ENCODE measurements at places on chromosomes 3 and 15.

DNA sequence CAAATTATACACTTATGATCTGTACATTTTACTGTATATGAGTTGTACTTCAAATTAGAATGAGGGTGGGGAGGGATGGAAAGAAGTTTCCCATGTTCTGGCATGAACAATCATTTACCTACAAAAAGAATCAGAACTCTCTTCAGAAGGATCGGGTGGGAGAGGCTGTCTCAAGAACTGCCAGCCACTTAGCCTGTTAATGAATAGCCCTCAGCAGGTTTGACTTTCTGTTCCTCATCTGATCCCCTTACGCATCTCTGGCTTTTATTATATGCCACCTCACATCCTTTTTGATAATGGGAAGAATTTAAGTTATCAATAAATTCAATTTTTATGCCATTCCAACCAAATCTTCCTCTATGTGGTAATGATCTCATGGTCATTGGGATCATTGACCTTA, 168.3 kb upstream of the TGFBR2 start:
- no peak for DNase-seq

DNA sequence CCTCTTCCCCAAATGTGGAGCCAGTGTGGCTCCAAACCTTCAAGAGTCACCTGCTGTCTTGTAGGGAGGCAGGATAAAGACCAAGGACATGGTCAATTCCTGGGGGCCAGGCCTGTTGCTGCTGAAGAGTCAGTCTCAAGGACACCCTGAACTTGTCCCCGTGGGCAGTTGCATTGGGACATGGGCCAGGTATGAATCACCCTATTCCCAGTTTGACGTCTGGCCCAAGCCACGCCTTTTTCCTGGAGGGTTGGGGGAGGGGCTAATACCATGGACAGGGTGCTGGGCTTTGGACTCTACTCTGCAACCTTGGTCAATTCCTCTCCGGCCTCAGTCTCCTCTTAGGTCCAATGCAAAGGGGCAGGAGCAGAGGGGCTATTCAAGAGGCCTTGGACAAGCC, 10.4 kb downstream of the ATP2B2 start:
- DNase-seq, result no peak

DNA sequence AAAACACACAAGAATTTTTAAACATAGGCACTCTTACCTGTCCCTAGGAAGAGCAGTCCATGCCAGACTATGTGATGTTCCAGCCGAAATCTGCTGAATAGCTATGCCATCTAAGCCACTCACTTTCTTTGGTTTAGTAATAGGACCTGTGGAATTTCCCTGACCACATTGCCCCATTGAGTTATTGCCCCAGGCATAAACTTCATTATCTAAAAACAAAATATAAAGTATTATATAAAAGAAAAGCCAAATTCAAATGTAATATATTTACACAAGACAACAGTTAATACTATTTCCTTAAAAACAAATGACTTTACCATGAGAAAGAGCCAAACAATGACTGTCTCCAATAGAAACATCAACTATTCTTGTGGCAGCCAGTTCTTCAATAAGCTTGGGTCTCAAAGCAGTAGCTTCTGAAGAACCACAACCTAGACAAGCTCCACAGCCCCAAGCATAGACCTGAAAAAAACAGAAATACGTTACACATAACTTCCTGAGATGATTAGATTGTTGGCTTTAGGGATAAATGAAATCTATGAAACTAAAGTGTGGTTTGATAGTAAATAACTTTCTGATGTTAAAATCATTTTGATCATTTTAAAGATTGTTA, 84.3 kb downstream of the HERC1 start:
- no peak for DNase-seq

DNA sequence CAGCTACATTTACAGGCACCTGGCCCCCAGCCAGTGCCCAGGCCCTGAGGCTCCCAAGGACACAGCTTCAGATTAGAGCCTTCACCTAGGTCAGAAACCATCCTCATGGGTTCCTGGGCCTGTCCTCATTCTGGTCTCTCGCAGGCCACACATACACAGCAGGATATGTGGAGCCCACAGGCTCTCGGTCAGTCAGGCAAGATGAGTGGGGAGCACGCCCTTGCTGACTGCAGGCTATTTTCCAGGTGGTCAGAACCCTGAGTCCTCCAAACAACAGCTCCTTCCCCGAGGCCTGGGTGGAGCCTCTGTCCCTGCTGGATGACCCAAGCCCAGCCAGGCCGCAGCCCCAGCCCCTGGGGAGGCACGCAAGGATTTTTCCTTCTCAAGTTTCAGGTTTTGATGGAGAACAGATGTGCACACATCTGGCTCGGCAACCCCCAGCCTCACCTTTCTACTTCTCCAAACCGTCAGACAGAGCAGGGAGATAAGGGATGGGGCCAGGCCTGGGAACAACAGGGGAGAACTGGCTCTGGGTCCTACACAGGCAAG, 1.6 kb downstream of the STRA6 start:
- no peak for DNase-seq

GRCh38 chr3:45881078-45882022, 5.0 kb upstream of the CCR9 start:
- no peak for DNase-seq

- DNase-seq, result no peak
Observed at GRCh38 chr15:69652751-69653305, 200.2 kb downstream of the RPLP1 start.

- DNase-seq, result no peak
Observed at GRCh38 chr3:106049821-106050220, 181.0 kb upstream of the CBLB start.

GRCh38 chr3:169150343-169150742, 513.2 kb downstream of the MECOM start:
- no peak for DNase-seq

GRCh38 chr15:49154359-49154758, 1.0 kb downstream of the COPS2 start:
- no peak for DNase-seq

DNA sequence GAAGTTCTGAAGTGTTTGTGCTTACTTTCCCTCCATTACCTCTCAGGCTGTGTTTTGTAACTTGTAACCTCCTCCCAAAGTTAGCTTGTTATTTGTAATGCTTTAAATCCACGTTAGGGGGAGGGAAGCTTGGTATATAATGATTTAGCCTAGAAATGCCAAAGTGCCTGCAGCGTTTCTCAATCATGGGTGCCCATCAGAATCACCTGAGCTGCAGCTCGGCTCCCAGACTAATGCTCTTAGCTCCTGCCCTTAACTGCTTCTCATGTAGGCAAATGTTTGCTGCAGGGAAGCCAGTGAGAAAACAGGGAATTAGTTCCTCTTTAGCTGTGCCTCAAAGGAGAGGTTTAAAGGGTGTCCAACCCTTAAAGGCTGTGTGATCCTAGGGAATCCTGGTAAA, 219.2 kb upstream of the NAALADL2 start:
- DNase-seq, result no peak

GRCh38 chr3:94011233-94011711, 17.1 kb downstream of the STX19 start:
- DNase-seq, result no peak

GRCh38 chr3:20930034-20930433, 744.0 kb upstream of the SGO1 start:
- DNase-seq, result no peak

DNA sequence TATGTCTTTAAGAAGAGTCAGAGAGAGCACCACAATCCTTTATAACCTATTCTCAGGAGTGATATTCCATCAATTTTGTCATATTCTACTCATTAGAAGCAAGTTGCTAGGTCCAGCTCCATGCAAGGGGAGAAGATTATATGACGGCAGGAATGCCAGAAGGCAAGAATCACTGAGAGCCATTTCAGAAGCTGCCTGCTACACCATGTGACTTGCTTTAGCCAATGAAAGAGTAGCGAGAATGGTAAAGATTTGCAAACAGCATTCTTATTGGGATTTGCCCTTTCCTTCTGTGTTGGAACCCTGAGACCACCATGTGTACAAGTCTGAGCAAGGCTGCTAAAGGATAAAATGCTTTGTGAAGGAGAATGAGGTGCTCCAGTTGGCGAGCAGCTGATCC, 4.5 kb upstream of the C3orf70 start:
- DNase-seq, result no peak

- no peak for DNase-seq
Observed at GRCh38 chr15:81191701-81192100, 5.0 kb upstream of the IL16 start.

- no peak for DNase-seq
Observed at GRCh38 chr3:124786511-124787241, 56.4 kb downstream of the UMPS start.

GRCh38 chr3:119700269-119700919, 2.4 kb upstream of the CFAP91 start:
- peak; percentile 26 for DNase-seq

GRCh38 chr3:170692720-170693119, 106.8 kb upstream of the SLC7A14 start:
- no peak for DNase-seq

DNA sequence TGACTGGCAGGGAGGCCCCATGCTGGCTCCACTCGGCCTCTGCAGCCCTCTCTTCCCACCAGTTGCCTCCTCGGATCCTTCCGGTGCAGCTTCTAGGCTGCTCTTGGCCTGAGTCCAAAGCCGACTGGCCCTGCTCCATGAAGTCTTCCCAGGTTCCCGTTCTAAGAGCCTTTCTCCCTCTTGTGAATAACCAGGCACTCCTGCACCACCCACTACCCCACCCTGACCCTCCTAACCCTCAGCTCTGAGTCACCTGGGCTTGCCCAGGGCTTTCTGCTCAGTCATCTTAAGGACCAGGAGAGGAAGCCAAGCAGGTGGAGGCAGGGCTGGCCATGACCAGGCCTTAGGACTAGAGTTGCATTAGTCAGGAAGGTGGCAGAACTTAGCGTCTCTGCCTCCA, 28.1 kb upstream of the CNBP start:
- DNase-seq, result no peak

DNA sequence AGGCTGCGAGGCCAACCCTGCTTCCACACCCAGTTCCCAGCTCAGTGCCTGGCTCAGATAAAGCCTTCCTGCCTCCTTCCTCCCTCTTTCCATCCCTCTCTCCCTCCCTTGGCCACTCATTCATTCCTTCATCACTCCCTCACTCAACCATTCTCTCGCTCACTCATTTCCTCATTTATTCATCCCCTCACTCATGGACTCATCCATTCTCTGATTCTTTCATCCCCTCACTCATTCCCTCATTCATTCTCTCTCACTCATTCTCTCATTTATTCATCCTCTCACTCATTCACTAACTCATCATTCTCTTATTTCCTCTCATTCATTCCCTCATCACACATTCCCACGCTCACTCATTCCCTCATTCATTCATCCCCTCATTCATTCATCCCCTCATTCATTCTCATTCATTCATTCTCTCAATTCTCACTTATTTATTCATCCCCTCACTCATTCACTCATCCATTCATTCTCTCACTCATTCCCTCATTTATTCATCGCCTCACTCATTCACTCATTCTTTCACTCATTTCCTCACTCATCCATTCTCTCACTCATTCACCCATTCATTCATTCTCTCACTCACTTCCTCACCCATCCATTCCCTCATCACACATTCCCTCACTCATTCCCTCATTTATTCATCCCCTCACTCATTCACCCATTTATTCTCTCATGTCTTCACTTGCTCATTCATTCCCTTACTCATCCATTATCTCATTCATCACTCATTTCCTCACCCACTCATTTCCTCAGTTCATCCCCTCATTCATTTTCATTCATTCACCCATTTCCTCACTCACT, 13.2 kb downstream of the ABTB1 start:
- DNase-seq, result no peak

GRCh38 chr3:194688200-194688740, 2.6 kb downstream of the FAM43A start:
- DNase-seq, result peak; percentile 81

DNA sequence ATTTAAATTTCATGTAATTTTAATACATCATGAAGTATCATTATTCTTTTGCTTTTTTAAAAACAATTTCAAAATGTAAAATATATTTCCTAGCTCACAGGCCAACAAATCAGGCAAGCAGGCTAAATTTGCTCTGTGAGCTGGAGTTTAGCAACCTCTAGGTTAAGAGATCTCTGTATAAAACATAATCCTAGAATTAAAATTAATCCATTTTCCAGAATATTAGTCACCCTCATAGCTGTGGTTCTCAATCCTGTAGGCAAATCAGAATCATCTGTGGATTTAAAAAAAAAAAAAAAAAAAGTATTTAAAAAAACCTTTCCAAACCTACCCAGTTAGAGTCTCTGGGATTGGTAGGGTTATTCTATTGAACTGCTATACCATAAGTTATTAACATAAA, 209.7 kb downstream of the MINAR1 start:
- DNase-seq, result no peak

DNA sequence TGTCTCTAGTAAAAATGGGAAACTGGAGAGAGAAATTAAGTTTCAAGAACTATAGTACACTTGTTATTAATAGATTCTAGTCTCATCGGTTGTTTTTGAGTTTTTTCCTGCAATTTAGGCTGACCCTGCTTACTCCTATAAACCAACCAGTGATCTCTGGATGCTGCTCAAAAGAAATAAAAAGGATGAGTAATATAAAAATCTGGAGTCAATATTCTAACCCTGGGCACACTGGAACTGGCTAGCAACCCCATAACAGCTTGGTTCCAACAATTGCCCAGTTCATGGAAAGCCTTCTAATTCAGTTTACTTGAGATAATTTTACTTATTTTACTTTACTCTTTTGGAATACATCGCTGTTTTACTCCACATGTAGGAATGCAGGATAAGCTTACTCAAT, 211.6 kb downstream of the GBE1 start:
- DNase-seq, result no peak

- DNase-seq, result no peak
Observed at GRCh38 chr15:66707310-66708082, 5.5 kb downstream of the SMAD6 start.

GRCh38 chr3:121794264-121794983, 40.4 kb downstream of the IQCB1 start:
- no peak for DNase-seq

DNA sequence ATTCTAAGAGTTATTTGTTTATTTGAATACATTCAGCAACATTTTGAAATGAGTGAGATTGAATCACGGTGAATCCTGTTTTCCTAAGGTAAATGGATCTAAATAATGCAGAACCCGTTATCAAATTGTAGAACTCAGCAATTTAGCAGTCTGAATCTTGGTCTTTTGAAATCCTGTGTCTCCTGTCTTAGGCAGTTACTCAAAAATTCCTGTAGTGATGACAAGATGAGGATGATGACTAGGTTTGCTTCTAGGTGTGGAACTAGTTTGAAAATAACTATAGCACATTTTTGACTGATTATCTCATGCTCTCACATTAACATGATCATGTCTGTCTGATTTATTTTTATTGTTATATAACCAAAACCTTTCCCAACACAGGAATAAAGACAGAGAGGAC, 115.0 kb downstream of the RAP2B start:
- DNase-seq, result no peak
